K562 (cell line): ENCODE measurements at places on chromosomes 3 and 15.
A peak's percentile ranks its signal among the peaks of the same experiment; 100 is the strongest.

- no peak for DNase-seq
Measured at GRCh38 chr3:50323614-50324199, 1.2 kb upstream of the HYAL2 start.

DNA sequence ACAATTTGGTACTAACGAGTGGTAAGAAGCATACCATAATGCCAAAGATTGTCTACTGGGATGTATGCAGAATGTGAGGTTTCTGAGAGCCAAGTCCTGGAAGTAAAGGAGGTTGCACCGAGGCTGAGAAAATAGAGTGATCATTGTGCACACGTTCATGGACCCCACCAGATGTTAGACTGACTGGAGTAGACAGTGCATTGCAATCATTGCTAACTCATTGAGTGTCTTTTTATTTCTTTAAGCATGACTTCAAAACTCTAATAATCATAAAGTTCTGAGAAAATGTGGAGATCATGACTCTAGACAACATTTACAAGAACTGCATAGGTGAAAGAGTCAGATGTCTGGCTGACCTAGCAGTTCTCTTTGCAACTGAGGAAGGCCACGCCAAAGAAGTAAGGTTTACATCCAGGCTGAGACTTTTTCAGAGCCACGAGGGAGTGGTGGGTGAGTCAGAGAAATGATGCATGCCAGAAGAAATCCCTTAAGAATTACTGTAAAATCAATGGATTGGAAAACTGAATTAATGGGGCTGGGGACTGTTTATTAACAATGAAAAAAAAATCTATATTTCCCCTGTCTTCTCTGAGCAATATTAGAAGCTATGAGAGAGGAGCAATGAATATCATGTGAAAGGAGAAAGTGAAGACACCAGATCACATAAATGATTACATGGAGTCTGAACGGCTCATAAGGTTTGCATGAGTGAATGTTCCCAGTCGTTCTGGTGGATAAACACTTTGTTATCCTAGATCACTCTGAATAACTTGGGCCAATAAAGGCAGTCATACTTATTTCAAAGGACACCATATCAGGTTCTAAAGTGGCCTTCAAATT is 76.0 kb upstream of the SLC25A26 start:
- DNase-seq = no peak

GRCh38 chr3:65988411-65989180 is 50.1 kb downstream of the MAGI1 start:
- DNase-seq = no peak

DNA sequence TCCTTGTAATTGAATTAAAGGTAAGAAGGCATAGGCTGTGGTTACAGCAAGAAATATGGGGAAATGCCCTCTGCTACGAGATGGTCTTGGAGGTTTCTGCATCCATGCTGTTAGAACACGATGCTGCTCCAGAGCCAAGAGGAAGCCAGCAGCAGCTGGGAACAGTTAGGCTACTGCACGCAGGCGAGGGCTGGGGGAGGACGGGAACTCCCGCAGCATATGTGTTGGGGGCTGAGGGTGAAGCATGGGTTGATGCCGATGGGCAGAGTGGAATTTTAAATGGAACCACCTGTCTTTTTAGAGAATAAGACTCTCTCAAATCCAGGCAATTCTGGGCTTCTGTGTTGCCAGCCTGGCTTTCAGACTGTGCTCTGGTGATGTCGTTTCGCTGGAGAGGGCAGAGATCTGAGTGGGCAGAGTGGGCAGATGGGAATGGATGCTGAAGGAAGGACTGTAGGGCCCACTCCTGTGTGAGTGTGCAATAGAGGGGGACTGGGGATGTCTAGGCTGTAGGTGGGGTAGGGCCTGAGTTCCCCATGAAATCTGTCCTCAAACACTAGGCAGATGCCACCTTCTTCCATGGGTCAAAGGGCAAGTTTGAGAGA is 417.0 kb upstream of the TPM1 start:
- no peak for DNase-seq

GRCh38 chr3:153293265-153293664 is 131.2 kb downstream of the RAP2B start:
- DNase-seq = no peak

DNA sequence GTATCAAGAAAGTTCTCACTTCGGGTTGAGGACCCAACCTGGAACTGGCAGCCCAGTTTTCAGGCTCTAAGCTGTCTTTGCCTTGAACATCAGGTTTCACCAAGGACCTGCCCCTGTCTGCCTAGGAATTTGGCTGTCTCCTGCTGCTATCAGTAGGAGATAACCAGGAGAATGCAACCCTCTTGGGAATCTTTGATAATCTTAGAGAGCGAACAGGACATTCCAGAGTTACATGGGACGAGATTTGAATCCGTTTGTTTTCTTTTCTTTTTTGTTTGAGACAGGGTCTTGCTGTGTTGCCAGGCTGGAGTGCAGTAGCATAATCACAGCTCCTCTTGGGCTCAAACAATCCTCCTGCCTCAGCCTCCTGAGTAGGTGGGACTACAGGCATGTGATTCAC is 18.0 kb upstream of the EIF1B start:
- DNase-seq = no peak

GRCh38 chr3:123653221-123653682 is 68.4 kb upstream of the HACD2 start:
- DNase-seq = no peak

GRCh38 chr3:107001635-107002034 is 375.6 kb upstream of the CCDC54 start:
- no peak for DNase-seq

GRCh38 chr3:53493963-53494791 is at the start of gene CACNA1D:
Gene CACNA1D (plus strand): TSS chr3:53494611. CDS start chr3:53495167, 556 bp downstream.
- no peak for DNase-seq

GRCh38 chr15:71893691-71894090 is 83.3 kb downstream of the NR2E3 start:
- no peak for DNase-seq

DNA sequence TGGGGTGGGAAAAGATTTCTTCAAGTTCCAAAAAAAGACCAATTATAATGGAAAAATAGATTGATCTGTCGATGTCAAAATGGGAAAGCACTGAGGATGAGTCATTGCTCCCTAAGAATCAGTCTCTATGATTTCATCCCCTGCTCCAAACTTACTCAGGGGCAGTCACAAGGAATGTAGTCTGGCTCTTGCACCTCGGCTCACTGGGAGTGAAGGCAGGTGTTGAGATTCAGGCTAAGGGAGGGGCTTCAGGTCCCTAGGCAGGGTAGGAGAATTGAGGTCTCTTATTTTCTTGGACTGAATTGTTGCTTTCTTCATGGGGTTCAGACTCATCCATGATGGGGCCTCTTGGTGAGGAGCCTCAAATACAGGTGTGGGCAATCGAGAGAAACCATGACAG is 14.2 kb downstream of the ESYT3 start:
- no peak for DNase-seq

DNA sequence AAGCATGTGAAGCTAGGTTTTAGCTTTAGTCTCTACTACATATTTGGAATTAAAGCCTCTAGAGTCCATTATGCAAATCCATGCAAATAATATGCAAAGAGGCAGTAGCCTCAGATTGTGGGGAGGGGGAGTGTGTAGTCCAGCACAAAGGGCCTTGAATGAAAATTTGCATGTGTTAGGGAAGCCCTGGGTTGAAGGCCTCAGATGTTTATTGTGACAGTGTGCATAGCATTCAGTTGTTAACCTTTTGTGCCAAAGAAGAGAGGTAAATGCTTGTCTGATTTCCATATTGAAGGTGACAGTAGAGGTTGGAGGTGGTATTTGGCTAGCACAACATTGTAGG is 24.5 kb upstream of the BFSP2 start:
- no peak for DNase-seq

DNA sequence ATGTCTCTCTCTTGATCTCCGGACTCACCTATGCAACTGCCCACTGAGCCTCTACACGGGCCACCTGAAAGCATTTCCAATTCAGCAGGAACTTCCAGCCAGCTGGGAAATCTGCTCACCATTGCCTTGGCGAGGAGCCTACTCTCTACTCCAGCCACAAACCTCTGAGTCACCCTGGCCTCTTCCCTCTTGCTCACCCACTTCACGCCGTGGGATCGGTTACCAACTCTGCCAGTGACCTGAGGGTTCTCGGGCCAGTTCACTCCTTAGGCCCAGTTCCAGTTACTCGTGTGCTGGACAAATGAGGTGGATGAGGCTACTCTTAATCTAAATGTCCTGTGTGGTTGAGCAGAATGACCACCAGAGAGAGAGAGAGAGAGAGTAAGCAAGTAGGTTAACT is 70.1 kb downstream of the CEMIP start:
- no peak for DNase-seq

DNA sequence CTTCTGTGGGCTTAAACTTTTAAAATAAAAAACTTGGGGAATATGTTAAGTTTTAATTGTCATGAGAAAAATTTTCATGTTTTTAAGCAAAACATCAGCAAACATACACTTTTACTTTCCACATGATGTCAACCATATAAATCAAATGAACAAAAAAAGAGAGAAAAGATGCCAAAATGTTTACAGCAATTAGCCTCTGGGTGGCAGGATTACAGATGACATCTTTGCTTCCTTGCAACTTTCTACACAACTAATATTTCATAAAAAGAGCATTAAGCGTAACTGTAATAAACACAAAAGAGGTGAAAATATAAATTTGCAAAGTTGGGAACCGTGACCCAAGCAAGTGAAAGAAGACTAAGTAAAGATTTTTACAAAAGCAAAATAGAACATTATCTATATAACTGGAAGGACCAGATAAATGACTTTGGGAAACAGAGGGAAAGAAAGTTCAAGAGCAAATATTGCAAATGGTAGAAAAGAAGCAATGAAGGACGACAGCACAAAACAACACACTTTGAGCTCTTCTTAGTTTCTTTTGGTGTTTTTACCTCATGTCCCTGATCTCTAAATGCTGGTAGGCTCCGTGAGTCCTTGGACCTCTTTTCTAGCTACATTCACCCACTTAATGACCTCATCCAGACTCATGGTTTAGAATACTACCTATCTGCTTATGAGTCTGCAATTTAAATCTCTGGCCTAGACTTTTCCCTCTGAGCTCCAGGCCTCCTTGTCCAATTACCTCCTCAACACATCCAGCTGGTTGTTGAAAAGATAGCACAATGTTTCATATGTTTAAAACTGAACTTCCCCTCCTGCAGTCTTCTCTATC is 9.4 kb downstream of the TP53BP1 start:
- no peak for DNase-seq

DNA sequence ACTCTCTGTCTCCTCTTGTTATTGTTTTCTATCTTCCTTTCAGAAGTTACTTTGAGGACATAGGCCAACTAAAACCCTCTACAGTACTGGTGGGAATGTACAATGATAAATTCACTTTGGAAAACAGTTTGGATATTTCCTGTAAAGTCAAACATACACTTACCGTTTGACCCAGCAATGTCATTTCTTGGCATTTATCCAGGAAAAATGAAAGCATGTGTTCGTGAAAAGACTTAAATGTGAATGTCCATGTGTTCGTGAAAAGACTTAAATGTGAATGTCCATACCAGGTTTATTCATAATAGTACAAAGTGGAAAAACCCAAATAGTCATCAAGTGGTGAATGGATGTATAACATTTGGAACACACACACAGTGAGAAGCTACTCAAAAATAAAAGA is 361.5 kb upstream of the DPH6 start:
- DNase-seq = no peak

DNA sequence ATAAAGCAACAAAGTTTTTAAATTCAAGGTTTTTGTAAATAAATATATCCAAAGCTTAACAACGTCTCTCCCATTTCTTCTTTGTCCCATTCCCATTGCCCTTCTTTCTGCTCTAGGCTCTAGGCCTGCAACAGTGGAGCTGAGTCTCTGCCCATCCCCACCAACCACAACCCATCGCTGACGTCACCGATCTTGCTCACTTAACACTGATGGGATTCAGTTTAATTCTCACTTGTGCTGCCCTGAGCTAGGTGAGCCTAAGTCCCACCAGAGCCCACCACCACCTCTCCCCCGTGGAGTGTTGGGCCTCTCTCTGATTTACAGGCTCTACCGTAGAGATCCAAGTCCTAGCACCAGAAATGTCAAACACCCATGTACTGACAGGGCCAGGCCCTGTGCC is 61.3 kb upstream of the RAB6B start:
- no peak for DNase-seq

GRCh38 chr15:77597804-77598453 is 34.8 kb downstream of the LINGO1 start:
- DNase-seq = no peak

DNA sequence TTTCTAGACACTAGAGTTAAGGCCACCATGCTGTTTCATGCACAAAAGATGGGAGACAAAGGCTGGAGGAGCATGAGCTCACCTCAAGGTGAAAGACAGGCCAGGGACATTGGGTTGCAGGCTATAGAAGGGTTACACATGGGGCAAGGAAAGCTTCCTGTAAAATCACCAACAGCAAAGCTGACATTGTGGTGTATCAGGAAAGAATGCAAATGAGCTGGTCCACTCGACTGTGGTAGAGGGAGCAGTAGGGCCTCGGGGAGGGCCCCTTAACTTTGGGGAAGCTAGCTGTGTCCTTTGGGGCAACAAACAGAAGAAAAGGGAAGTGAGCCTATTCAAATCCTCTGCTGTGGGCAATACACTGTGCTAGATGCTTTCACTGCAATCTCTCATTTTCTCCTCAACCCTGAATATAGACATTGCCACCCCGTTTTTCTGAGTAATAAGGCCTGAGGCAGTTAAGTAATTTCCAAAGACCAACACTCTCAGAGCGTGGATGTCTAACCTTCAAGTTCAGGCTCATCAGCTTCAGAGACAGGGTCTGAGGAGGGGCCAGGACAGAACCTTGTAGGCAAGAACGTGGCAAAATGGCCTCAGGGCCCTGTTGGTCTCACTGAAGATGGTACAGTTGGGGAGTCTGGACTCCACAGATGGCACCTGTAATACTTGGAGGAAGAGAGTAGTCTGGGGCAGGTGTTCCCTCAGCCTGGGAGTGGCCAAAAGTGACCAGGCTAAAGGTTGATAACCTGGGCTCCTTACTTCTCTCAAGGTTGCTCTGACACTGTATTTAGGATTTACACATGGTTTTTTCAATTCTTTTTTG is 24.1 kb downstream of the CX3CR1 start:
- no peak for DNase-seq

- no peak for DNase-seq
Measured at GRCh38 chr15:67311731-67312130, 57.1 kb downstream of the IQCH start.

GRCh38 chr15:74392451-74392830 is 25.0 kb upstream of the CYP11A1 start:
- peak; percentile 76 for DNase-seq

DNA sequence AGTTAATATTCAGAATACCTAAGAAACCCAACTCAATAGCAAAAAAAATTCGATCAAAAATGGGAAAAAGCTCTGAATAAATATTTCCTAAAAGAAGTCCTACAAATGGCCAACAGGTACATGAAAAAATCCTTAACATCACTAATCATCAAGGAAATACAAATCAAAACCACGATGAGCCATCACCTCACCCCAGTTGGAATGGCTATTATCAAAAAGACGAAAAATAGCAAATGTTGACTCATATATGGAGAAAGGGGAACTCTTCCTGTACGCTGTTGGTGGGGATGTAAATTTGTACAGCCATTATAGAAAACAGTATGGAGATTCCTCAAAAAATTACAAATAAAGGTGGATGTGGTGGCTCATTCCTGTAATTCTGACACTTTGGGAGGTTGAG is 29.6 kb upstream of the SGO1 start:
- no peak for DNase-seq

- no peak for DNase-seq
Measured at GRCh38 chr15:41659855-41660234, 360 bp upstream of the MGA start.

- no peak for DNase-seq
Measured at GRCh38 chr3:197454014-197454413, 101.8 kb downstream of the BDH1 start.

GRCh38 chr3:27147215-27147614 is 222.0 kb downstream of the NEK10 start:
- DNase-seq = no peak
